Activated CD4-positive, alpha-beta T cell treated with anti-CD3 and anti-CD28 coated beads for 36 hours (primary cell): ENCODE measurements at places on chromosomes 5 and 9.

DNA sequence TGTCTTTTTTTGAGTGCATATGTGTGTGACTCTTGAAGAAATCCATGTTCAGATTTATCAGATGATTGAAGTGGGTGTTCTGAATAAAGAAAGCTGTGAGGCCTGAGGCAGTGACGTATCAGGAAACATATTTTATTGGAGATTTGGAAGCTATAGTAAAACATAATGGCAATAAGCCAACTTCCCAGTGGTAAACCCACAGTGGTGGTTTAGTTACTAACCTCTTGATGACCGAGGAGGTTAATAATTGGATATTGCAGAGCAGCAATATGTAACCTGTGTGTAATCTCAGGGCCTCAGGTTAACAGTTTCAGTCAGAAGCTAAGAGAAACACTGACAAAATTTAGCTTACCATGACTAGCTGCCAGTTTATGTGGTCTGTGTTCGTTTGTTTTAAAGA is 6.9 kb downstream of the RGMB start:
- DNase-seq, result no peak

DNA sequence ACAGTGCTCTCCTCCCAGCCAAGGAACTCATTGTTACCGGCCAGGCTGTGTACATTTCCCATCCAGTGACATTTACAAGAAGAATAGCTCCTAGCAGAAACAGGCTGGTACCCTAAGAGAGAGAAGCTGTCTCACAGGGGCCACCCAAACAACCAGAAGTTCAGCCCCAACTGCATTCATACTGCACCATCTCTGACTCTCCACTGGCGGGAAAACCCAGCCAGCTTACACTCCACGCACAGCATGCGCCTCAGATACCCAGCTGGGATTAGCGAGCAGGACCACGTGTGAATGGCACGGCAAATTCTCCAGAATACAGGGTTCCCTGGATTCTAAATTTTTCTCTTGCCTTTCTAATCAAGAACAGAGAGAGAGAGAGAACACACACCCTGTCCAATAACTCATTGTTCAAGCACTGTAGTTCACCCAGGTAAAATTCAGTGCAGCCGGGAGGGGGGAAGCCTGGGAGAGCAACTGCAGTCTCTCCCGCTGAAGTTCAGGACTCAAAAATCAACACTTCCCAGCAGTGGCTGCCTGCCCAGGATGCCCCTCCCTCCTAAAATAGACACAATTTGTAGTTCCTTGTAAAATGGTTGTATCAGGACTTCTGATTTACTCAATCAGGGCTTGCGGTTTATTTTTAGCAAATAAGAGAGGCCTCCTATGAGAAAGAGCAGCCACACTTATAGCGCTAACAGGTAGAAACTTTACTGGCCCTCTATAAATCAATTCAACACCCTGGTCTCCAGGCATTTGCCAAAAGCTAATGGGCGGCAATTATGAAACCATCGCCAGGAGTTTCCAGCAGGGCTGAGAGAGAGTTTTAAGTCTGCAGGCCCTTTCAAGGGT is 2.2 kb downstream of the COL23A1 start:
- no peak for DNase-seq

- DNase-seq, result no peak
Observed at GRCh38 chr5:155732587-155733376, 594.2 kb upstream of the SGCD start.

DNA sequence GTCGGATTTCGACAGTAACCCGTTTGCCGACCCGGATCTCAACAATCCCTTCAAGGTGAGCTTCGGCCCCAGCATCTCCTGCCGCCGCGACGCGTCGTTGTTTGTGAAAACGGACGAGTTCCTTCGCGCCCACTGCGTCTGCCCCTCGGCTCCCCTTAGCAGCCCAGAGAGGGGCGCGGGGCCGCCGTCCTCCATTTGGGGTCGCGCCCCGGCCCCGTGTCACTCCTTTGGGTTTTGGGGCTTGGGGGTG is 182 bp downstream of the SCAMP1 start:
- no peak for DNase-seq

DNA sequence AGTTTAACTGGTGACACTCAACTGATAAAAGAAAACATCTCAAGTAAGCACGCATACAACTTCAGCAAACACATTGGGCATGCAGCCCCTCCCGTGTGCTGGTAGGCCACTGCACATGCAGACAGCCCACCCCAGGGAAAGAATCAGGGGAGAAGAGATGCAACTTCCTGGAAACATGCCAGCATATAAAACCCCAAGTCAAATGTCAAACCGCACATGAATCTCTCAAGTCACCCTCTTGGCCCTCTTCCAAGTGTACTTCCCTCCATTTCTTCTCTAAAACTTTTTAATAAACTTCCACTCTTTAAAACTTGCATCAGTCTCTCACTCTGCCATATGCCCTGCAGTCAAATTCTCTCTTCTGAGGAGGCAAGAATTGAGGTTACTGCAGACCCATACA is 732.7 kb downstream of the SEMA5A start:
- no peak for DNase-seq

GRCh38 chr5:163993126-163993525 is 487.7 kb downstream of the MAT2B start:
- DNase-seq, result no peak

DNA sequence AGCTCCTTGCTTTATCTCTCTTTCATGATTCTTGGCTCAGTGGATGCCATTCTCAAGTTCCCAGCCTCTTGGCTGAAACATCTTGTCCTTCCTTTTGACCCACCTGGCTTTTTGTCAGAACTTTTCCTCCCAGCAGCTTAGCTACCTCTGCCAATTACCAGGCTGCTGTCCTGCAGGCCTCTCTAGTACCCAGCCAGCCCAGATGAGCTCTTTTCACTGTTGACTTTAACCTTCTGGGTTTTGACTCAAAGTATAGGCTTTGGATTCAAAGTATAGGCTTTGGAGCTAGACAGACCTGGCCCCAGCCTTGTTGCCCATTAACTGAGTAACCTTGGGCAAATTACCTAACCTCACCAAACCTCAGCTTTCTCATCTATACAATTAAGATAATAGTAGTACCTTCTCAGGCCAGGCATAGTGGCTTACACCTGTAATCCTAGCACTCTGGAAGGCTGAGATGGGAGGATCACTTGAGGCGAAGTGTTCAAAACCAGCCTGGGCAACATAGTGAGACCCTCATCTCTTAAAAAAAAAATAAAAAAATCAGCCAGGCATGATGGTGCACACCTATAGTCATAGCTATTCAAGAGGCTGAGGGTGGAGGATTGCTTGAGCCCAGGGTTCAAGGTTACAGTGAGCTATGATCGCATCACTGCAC is 6.6 kb upstream of the TMEFF1 start:
- DNase-seq, result no peak

- DNase-seq, result no peak
Observed at GRCh38 chr5:61339764-61340163, 7.7 kb downstream of the ZSWIM6 start.

GRCh38 chr5:106121972-106122605 is 1548.6 kb downstream of the EFNA5 start:
- peak; percentile 48 for DNase-seq

DNA sequence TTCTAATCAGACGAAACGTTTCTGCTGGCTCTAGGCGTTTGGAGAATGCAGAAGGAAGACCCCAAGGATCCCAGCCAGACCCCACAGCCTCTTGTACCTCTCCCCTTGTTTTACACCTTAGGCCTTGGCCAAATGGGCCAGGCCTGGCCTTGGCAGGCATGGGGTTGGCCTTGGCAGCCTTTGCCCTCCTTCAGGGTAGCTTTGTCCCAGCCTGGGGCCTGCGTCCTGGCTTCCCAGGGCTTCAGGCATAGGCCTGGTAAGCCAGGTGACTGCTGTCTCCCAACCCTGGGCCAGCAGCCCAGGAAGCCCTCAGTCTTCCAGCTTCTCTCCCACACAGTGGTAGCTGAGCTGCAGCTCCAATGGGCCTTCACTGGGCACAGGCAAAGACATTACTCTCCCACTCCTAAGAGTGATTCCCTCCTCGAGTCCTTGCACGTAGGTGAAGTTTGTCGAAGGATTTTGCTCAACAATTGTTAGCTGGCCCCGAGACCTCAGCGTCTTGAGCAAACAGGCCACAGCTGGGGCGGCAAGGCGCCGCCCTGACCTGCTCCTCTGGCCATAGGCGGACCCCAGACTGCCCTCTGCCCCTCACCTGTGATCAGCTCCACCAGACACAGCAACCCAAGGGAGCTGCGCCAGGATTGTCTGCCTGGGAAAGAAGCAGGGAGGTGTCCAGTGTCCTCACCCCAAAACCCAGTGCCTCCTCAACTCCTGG is 1.1 kb upstream of the PITX1 start:
- DNase-seq, result no peak

GRCh38 chr9:32426278-32426939 is 42.0 kb downstream of the ACO1 start:
- no peak for DNase-seq

DNA sequence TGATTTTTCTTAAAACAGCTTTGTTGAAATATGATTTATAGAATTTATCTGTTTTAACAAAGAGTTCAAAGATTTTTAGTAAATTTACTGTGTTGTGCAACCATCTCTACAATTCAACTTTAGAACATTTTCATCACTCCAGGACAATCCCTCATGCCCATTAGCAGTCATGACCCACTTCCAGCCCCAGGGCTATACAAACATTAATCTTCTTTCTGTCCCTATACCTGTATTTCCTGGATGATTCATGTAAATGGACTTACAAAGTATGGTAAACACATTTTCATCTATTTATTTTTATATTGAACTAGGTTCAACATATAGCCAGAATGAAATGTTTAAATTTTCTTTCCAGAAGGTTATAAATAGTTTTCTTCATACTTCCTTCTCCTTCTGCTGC is 127.8 kb upstream of the CCDC180 start:
- DNase-seq, result no peak

- DNase-seq, result no peak
Observed at GRCh38 chr9:89779405-89780203, 174.8 kb downstream of the GADD45G start.

DNA sequence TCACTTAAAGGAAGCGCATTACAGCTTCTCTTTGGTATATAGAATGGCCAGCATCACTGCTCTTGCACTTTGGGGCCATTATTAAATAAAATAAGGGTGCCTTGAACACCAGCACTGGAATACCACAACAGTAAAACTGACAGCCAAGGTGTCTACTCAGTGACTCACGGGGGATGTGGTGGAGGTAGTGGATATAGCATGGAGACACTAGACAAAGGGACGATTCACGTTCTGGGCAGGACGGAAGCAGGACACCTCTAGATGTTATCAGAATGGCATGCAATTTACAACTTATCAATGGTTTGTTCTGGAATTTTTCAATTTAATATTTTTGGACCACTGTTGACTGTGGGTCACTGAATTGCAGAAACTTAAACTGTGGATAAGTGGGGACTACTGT is 32.9 kb upstream of the PDE8B start:
- DNase-seq, result no peak

- DNase-seq, result no peak
Observed at GRCh38 chr9:100674419-100675122, 96.7 kb downstream of the CAVIN4 start.

GRCh38 chr5:73066466-73066865 is 53.9 kb upstream of the TMEM171 start:
- DNase-seq, result no peak

GRCh38 chr5:143618141-143618540 is 193.8 kb upstream of the HMHB1 start:
- no peak for DNase-seq

DNA sequence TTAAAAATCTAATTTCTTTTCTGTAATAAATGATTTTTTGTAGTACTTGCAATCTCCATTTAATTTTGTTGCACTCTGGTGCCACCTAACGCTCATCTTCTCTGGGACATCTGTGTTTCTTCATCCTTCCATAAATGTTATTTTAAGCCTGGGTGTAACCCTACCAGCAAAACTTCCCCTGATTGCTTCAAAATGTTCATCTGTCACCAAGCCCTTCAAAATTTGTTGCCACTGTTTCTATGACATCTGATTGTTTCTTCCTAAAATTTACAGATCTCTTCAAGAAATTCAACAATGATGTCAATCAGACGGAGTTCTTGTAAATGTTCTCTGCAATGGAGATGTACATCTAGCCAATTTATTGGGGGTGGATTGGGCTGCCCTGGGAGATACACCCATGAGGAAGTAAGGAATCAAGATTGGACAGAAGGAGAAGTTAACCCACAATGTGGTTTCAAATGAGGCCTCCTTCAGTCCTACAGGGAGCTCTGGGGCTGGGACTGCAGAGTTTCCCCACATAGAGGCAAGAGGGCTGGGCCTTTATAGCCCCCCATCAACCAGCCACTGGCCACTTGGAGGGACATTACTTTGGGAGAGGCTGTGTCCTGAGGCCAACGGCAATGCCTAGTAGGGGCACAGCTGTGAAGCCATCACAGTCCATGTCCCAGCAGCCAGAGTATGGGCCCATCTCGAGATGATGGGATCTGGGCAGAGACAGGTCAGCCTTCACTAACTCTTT is 23.3 kb downstream of the MCTP1 start:
- DNase-seq, result peak; percentile 39

DNA sequence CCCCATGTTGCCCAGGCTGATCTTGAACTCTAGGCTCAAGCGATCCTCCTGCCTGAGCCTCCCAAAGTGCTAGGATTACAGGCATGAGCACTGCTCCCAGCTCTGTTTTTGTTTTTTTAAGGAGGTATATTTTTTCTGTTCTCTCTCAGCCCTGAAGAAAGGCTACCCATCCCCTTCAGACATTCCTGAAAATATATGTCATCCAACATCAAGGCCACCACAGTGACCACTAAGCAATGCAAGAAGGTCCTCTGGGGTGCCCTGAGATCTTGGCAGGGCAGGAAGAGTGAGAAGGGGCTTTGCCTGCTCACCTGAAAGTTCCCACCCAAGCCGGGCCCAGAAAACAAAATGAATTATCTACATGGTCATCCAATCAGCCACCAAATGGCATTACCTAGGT is 47.8 kb upstream of the IL17B start:
- no peak for DNase-seq

DNA sequence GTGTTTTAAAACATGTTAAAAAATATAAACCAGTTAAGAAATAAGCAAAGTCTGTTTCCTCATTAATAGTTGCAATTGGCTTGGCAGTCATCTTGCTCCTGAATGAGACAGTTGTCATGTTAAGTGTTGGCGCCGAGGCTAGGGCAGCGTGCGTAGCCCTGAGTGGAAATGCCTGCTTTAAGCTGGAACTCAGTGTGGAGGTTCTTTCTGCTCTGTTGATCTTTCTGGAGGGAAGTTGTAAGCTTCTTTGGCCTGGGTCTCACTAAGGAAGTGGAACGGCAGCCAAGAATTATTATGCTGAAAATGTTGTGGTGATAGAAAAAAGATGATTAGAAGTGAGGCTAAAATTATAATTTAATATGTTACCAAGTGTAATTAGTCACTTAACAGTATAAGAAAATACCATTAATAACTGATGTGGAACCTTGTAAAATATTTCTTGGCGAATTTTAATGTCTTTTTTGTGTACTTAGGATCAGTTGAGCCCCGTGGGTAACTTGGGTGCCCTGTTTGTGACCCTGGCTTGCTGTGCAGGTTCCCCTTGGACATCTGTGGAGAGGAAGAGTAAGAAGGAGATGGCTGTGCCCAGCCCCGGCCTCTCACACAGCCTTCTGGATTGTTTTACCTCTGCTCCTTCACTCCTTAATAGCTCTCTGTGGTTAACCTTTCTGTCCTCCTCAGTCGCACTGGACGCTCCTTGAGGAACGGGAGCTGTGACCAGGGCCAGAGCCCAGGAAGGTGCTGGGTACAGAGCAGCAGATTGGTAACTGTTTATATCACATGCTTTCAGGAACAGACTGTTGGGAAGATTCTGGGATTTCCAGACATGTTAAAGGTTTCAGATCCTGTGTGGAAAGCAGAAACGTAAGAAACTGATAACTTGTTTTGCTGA is 31.0 kb downstream of the PCBD2 start:
- no peak for DNase-seq
